NCI-H2081 (cell line): ENCODE measurements at places on chromosomes 1 and 21.

GRCh38 chr1:50476800-50477199 is 53.6 kb upstream of the DMRTA2 start:
- DNase-seq: no peak

DNA sequence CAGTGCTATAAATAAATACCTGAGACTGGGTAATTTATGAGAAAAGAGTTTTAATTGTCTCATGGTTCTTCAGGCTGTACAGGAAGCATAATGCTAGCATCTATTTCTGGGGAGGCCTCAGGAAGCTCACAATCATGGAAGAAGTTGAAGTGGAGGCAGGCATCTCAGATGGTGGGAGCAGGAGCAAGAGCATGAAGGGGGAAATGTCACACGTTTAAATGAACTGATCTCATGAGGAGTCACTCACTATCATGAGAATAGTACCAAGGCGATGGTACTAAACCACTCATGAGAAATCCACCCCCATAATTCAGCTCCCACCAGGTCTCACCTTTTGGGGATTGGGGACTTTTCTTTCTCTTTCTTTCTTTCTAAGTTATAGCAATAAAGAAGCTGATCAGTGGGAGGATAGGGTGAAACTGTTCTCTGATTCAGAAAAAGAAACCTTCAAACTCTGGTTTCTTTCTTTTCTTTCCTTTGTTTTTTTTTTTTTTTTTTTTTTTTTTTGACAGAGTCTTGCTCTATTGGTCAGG is 17.1 kb upstream of the SPAG17 start:
- DNase-seq: no peak

- DNase-seq: no peak
Observed at GRCh38 chr1:115705085-115705951, 63.2 kb downstream of the CASQ2 start.

GRCh38 chr1:54336116-54336515 is 70.1 kb downstream of the SSBP3 start:
- DNase-seq: no peak

DNA sequence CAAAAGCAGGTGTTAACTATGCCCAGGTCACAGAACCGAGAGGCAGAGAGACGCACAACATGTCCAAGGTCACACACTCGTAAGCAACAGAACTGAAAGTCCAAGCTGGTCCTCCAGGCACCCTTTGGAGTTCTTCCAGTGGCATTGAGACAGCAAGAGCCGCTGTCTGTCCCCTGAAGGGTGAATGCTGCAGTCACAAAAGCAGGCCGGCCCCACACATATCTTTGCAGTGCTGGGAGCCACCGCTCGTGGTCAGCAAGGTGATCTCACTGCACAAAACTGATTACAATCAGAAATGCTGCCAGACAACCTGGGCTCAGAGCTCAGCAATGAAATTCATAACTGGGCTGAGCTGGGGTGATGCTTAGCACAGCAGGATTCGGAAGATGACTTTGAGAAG is 47.4 kb upstream of the RAB4A start:
- DNase-seq: no peak

DNA sequence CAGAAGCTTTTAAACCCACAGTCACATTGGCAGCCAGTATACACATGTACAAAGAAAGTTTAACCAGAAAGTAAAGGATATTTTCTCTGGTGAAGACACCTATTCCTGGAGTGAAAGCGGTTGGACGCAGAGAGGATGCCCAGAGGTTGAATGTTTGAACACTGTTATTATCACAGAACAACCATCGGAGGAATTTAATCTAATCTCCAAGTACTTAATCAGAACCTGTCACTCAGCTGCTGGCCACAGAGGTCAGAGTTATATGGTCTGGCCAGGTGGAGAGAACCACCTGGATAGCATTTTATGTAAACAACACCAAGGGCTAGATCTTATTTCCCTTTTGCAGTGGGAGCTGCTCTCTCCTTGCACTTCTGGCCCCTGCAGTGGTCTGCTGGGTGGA is 29.4 kb downstream of the SPATA46 start:
- DNase-seq: no peak

DNA sequence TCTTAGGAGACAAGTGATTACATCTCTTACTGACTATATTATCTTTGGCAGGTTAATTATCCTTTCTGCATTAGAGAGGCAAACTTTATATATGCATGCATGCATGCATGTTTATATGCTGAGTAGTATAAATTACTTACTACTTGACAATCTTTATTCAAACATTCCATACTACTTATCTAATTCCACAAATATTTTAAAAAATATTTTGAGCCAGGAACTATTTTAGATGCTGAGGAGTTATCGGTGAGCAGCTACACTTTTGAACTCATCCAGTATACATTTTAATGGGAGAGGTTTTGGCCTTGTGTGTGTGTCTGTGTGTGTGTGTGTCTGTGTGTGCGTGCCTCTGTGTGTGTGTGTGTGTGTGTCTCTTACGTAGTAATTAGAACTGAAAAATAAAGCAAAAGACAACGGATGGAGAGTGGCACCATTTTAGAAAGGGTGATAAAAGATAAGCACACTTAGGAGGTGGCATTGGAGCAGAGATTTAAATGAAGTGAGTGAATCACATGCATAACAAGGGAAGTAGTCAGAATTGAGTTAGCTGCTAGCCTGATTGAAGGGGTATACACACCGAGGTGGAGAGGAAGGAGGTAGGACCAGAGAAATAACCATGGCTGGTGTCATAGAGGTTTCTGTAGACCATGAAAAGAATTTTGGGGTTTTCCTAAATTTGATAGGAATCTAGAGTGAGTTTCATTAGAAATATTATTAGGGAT is 1488.4 kb downstream of the MRPL39 start:
- DNase-seq: no peak

DNA sequence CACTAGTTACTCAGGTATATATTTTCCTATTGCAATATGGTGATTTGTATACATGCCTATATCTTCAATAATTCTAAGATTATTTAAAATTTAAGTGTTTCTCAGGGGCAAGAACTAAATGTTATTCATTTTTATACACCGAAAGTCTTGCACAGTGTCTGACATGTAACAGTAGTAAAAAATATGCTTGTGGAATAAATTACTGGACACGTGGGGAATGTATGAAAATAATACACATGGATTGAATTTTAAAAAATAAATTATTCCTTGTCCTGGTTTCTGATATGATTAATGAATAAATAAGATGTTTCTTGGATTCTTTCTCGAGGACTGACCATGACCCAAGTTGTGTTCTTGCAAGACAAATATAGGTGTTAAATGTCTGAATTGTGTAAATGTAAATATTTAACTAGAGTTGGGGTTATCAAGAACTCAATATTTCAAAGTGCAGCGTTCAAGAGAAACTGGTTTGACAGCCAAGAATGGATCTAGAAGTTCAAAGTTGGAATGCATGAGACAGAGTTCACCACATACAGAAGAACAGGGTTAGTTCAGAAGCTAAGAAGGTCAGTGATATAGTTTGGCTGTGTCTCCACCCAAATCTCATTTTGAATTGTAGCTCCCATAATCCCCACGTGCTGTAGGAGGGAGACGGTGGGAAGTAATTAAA is 142.1 kb upstream of the SPAG17 start:
- no peak for DNase-seq

DNA sequence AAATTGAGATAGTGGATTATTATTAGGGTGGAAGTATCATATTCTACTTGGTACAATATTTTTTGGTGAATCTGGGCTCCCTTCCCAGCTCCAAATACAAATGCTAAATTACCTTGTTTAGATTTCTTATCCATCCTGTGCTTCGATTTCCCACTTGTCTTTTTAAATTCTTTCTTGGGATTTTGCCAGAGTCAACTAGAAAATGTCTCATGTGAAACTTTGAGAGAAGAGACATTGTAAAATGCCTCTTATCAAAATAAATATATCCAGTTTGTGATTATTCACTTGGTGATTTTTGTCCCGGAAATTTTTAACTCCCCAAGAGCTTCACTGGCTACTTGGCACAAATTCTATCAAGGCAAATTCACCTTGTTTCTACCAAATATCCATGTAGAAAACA is 202.0 kb downstream of the FMN2 start:
- DNase-seq: no peak

GRCh38 chr1:213761845-213762407 is 225.8 kb upstream of the PROX1 start:
- no peak for DNase-seq

DNA sequence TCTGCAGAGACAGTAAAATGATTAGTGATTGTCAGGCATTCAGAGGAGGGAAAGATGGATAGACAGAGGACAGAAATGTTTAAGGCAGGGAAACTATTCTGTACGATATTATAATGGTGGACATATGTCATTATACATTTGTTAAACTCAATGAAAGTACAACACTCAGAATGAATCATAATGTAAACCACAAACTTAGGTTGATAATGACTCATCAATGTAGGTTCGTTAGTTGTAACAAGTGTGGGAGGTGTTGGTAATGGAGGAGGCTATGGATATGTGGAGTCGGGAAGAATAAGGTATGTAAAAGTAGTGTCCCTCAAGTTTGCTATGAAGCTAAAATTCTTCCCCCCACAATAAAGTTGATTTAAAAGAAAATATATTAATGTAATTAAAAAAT is 455.0 kb downstream of the BRINP3 start:
- no peak for DNase-seq

DNA sequence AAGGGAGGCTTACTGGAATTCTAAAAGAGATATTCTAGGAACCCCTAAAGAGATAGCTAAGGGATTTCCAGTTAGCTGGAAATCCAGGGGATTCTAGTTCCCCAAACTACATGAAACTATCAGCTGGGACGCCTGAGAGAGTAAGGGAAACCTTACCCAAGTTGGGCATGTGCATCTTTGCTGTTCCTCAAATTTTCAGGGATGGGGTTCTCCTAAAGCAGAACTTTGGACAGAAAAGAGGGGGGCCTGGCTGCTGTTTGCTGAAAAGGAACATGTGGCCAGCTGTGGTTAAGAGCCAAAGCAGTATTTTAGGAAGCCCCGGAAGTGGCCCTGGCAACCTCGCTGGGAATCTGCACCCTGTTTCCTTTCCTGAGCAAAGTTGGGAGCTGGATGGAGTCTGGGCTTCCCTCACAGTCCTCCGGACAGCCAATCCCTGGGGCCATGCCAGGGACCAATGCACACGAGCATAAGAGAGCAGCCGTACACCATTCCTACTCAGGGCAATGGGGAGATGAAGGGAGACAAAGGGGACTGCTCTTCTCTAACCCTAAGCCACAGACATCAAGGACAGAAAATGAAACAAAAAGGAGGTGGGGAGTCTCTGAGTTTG is 154.3 kb downstream of the PLXNA2 start:
- DNase-seq: no peak

DNA sequence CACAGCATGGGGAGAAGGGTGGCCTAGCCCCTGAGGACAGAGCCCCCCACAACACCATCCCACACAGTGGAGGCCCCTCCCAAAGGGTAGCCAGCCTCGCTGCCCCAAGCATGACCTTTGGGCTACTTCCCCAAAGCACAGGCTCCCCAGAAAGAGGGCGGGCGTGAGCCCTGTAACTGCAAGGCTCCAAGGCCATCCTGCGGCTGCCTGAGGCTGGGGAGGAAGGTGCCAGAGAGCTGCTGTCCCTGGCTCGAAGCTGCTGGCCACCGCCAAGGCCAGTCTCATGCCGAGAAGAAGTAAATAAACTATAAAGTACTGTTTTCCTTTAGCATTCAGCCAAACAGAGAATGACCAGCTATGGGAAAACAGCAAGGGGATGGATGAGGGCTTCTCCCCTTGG is 27.5 kb downstream of the UBASH3A start:
- no peak for DNase-seq

- no peak for DNase-seq
Observed at GRCh38 chr1:116182019-116182714, 71.0 kb downstream of the MAB21L3 start.

DNA sequence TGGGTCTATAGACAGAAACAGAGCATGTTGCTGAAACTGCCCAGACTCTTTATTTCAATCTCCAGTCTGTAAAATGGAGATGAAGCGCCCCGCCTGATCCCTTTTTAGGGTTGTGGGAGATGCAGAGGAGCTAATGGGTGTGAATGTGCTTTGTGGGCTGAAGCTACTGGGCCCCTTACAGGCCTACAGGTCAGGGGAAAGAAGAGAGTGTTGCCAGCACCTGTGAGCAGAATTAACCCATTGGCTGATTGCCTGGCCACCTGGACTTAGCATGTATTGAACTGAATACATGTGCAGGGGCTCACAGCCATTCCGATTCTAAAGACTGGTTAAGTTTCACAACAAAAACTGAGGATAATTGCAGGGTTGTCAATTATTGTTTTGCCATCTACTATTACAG is 13.9 kb upstream of the ATF3 start:
- DNase-seq: no peak

DNA sequence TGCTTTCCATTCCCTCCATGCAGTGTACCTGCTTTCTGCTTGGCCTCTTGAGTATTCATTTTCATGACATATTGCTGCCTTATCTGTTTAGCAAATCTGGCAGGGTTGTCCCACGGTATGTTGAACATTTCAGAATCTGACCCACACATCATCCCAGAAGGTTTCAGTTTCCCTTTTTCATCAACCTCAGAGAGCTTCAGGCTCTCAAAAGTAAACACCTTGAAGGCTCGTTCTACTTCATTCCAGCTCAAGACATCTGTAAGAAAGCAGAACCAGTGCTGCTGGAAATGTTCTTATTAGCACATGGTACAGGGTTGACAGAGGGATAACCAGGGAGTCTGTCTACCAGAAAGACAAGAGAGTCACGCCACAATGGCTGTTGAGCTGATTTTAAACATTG is 103.6 kb downstream of the SPAG17 start:
- DNase-seq: no peak

DNA sequence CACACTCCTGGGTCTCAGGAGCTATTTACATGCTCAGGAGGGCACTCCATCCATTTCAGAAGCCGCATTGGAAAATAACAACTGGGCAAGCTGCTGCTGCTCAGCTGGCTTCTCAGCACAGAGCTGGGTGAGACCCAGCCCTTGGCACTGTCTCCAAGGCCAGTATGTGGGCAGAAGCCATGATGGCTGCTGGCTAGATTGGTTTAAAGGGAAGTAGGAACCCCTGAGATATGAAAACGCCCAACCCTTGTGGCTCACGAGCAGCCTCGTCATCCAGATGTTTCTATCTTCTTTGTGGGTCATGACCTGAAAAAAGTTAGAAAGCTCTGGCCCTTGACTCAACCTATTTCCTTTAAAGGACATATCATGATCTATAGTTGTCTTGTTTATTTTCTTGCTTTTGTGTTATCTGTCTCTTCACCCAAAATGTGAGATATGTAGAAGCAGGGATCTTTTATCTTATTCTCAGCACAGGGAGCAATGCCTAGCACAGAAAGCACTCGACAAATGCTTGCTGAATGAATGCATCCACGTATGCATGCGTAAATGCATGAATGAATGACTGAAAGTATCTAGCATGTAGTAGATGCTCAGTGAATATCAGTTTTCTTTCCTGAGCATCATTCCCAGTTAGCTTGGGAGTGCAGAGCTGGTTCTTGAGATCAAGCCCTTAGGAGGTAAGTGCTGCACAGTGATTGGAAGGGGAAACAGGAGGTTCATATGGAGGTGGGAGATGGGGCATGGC is 11.6 kb downstream of the MYBPH start:
- DNase-seq: no peak

DNA sequence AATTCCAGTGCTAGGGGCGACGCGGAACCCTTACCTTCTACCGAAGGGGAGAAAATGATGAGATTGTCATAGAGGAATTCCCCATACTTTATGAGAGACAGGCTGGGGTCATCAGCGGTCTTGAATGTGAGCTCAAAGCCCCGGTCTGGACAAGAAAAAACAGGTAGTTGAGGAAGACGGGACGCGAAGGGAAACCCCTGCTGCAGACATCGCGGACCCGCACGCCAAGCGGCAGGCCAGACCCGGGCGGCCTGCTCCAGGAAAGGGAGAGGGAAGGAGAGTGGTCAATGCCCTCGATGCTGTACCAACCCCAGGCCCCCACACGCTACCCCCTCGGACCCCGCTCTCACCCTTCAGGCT is 342 bp downstream of the DDOST start:
- no peak for DNase-seq
